ENCODE measurements at places on chromosomes 3 and 15. TPM values are rescaled to one million over a fixed set of nuclear protein-coding genes. Genes with fewer than 3 reads are reported as not detected.

Gene PARP15
- 0.13 TPM for total RNA-seq

Gene MKRN2OS
- total RNA-seq: not detected

Gene CD200R1L
- not detected for total RNA-seq

Gene SCAANT1
- total RNA-seq: not detected

Gene EPHA3
- 6.7 TPM for total RNA-seq

Gene CTXN2
- not detected for total RNA-seq
